ENCODE measurements at places on chromosomes 12 and 14. TPM values are rescaled to one million over a fixed set of nuclear protein-coding genes. Genes with fewer than 3 reads are reported as not detected.

The PPM1H gene
- total RNA-seq = 7.1 TPM

The CLEC1B gene
- not detected for total RNA-seq

The FIGNL2 gene
- total RNA-seq = 0.30 TPM

The MYBPC1 gene
- not detected for total RNA-seq

The SRRM4 gene
- not detected for total RNA-seq

Data from A549 treated with CORT108297 at 1 μM for 4 hours (cell line).